ENCODE measurements at places on chromosomes 16 and 17.

- DNase-seq, result no peak
Observed at GRCh38 chr17:9918352-9918751, 13.3 kb upstream of the RCVRN start.

DNA sequence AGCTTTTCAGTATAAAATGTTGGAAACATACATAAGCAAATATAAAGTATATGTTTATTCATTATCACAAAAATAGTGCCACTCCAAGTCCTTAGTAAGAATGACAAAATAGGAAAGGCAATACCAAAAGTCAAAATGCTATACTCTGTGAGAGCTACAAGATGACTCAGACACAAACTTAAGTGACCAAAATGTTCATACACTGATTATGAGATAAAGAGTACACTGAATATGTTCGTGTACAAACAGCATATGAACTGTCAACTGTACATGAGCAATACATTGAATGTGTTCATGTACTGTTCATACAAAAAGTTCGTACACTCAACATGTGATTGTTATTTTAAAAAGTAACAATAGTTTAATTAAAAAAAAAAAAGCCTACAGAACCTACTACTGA is 103.3 kb downstream of the CA4 start:
- DNase-seq, result no peak

DNA sequence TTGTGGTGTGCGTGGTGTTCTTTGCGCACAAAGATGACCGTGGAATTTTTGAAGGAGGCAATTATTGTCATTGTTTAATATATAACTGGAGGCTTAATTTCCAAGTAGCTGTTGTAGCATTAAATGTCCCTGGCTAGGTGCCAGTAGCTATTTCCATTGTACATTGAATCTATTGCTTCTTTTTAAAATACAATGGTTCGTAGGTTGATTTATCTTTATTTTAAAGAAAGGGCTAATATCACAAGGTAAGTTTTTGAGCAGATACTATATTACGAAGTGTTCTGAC is 127.1 kb downstream of the RPTOR start:
- DNase-seq, result no peak

DNA sequence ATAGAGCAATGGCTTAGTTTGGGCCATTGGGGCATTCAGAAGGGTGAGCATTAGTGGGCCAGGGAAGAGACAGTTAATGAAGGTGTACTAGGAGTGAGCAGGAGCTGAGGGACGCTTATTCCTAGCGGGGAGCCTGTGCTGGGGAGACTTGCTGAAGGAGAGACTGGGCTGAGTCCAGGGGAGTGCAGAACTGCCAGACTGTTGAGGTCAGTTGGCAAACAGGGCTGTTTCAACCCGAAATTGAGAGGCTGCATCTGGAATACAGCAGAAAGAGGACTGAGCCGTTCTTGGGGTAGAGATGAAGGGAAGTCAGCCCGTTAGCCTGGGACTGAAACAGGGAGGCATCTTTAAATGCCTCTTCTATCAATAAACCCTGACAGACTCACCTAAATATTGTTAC is 33.2 kb downstream of the MAP2K6 start:
- DNase-seq, result no peak

- no peak for DNase-seq
Observed at GRCh38 chr17:42607769-42608168, 1.4 kb downstream of the RETREG3 start.

DNA sequence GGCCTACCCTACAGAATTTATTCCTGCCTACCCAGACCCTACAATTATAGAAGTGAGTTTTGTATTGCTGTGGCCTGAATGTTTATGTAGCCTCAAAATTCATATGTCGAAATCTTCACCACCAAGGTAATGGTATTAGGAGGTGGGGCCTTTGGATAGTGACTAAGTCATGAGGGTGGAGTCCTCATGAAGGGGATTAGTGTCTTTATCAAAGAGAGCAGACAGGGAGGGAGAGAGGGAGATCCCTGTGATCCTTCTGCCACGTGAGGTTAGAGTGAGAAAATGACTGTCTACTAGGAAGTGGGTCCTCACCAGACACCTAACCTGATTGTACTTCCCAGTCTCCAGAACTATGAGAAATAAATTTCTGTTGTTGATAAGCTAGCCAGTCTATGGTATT is 981 bp upstream of the DUXB start:
- DNase-seq, result no peak

DNA sequence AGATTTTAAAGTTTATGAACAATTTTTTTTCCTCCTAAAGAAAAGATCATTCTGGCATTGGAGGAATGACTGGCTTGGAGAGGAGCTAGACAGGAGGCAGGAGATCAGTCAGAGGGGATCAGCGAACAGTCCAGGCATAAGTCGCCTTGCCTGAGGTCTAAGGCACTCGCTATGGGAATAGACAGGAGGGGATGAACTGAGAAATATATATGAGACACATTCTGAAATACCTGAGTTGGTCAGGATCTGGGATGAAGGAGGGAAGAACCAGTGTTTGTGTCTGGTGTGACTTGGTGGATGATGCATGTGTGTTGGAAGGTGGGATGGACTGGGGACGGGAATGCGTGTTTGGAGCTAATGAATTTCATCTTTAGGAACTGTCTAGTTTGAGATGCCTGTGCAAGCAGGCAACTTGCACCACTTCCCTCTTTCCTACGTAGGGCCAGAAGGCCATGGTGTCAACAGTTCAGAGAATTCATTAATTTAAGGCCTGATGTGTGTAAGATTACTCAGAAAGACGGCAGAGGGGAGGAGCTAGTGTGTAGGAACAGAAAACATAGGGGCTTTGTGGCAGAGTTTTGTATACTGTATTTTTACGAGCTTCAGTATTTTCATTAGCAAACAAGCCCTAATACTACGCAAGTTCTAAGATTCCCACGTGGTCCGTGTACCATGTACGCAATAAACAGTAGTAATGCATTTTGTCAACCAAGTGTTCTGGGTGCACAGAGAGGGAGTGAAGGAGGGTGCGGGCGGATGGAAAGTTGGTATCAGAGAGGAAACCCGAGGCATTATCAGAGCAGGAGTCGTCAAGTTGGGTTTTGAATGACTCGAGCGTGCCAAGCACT is 825 bp downstream of the HEATR6 start:
- DNase-seq, result peak; percentile 44

GRCh38 chr17:15273141-15273793 is 8.1 kb upstream of the PMP22 start:
- no peak for DNase-seq

GRCh38 chr16:66588981-66589713 is 9.9 kb downstream of the CMTM2 start:
- DNase-seq, result peak; percentile 64

Data from central memory CD4-positive, alpha-beta T cell (primary cell).